ENCODE measurements at places on chromosomes 6 and 20.

- DNase-seq, result no peak
Measured at GRCh38 chr20:48703511-48704219, 124.1 kb downstream of the PREX1 start.

DNA sequence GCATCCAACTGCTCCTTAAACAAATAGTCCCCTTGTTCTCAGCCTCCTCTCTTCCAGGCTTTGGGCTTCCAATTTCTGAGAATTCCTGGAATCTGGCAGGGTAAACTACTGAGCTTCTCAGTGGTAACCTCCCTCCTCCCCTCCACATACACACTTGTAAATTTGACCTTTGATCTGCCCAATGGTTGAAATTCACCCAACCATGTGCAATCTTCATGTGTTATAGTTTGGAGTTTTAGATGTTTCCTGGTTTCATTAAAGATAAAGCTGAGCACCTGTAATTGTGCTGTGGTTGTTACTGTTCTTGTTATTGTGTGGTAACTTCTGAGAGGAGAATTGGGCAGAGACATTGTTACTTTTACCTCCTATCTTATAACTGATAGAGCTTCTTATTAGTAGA lies 328.4 kb downstream of the TPBG start:
- no peak for DNase-seq

- no peak for DNase-seq
Measured at GRCh38 chr6:134596191-134596590, 278.3 kb upstream of the SGK1 start.

DNA sequence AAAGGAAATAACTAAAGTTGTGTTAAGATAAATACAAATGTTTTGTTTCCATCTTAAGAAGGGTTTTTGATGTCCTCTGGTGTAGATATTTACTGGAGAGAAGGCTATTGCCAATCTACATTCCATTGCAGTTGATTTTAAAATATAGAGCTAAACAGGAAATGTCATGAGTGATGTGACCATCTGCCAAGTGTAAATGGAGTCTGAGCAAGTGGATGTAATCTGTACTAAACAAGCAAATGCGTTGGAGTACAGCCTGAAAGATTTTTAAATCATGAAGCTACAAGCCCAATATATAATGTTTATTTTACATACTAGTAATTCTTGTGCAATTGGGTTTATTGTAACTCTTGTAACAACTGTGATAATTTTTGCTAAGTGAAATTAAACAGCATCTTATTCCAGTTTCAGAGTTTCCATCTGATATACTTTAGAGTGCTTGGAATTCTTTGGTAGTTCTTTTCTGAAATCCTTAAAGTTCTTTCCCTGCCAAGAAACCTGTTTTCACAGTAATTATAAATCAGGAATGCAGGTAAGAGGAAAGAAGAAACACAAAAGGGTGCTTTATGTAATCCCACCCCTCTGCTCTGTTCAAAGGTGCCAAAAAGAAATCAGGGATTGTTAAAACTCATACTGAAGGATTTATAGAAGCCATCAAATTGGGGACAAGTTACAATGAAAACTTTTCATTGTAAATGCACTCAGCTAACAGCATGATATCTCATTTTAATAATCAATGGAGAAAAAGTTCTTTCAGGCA lies 47.2 kb upstream of the FLRT3 start:
- peak; percentile 1 for DNase-seq

DNA sequence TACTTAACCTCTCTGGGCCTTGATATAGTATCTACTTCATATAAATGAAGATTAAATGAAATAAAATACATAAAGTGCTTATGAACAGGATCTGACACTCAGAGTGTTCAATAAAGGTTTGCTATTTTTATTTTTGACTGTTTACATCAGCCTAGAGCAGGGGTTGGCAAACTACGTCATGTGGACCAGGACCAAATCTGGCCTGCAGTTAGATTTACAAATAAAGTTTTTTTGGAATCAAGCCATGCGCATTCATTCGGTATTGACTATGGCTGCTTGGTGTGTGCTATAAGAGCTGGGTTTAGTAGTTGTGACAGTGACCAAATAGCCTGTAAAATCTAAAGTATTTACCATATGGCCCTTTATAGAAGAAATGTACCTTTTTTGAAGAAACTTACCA lies 20.8 kb downstream of the PEX7 start:
- DNase-seq, result no peak

DNA sequence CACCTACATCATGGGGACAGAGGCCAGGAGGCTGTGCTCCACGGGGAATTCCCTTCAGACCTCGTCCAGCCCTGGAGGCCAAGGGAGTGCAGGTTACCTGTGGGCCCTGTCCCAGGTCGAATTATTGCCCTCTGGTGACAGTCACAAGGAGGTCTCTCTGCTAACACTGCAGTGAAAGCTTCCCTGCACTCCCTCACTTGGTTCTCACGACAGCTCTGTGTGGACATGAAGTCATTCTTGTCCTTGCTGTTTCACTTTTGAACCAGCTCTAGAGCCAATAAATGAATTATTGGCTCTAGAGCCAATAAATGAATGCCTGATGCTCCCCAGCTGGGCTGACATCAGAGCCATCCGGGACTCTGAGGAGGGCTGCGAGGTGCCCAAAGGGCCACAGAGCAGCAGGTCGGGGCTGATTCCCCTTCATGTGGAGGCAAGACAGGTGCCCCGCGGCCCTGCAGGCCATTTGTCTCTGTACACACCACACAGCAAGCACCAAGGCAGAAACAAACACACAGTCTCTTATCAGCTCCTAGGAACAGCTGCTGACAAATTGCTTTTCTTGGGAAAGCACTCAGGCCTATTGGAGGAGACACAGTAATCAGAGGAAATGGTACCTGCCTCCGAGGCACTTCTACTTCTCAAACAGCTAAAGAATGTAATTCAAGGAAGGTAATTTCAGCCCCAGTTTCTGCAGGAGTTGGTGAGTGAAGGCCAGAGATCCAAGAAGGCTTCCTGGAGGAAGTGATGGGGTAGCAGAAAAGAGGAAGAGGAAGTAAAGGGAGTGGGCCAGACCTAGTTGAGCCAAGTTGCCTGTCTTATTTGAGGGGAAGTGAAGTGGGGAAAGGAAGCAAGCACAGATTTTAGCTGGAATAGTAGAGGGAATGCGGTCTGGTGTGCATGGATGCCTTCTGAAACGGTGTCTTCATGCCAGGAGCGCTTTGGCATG lies 27.5 kb upstream of the TBXT start:
- DNase-seq, result no peak

DNA sequence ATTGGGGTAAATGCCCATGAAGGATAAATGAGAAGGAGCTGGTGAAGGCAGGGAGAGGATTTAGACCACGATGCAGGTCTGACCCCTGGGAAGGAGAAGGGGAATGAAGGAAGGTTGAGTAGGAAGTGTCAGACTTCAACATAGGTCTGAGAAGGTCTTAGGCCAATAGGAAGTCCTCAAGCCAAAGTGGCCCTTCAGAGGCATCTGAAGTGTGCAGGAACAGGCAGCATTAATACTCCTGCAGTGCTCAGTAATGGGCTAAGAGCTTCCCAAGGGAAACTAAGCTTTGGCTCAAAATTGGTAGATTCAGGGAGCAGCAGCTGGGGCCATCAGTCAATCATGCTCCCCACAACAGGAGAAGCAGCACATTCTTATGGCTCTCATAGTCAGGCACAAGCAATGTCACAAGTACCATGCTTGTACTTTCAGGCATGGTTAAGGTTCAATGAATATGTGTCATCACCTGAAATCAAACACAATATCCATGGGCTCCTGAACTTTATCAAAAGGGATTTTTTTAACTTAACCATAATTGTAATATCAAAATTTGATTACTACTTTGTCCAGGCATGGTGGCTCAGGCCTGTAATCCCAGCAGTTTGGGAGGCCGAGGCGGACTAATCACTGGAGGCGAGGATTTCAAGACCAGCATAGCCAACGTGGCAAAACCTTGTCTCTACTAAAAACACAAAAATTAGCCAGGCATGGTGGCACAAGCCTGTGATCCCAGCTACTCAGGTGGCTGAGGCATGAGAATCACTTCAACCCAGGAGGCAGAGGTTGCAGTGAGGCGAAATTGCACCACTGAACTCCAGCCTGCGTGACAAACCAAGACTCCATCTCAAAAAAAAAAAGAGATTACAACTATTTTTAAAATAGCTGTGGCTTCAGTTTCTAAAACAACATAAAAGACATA lies 9.9 kb downstream of the RALGAPA2 start:
- no peak for DNase-seq

- DNase-seq, result no peak
Measured at GRCh38 chr6:65229825-65230224, 477.2 kb downstream of the EYS start.

Data from NCI-H1694 treated with DMSO at 0.1 percent for 48 hours (cell line).